ENCODE measurements at places on chromosomes 7 and 10.
A peak's percentile ranks its signal among the peaks of the same experiment; 100 is the strongest.

DNA sequence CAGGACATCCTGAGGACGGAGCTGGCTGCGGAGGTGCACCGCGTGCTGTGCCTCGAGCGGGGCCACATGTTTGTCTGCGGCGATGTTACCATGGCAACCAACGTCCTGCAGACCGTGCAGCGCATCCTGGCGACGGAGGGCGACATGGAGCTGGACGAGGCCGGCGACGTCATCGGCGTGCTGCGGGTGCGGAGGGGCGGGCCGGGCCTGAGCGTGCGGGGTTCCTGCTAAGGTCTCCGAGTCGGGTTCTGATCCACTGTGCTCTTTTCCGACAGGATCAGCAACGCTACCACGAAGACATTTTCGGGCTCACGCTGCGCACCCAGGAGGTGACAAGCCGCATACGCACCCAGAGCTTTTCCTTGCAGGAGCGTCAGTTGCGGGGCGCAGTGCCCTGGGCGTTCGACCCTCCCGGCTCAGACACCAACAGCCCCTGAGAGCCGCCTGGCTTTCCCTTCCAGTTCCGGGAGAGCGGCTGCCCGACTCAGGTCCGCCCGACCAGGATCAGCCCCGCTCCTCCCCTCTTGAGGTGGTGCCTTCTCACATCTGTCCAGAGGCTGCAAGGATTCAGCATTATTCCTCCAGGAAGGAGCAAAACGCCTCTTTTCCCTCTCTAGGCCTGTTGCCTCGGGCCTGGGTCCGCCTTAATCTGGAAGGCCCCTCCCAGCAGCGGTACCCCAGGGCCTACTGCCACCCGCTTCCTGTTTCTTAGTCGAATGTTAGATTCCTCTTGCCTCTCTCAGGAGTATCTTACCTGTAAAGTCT is 10.4 kb downstream of the ATG9B start:
- peak; percentile 82 for DNase-seq

DNA sequence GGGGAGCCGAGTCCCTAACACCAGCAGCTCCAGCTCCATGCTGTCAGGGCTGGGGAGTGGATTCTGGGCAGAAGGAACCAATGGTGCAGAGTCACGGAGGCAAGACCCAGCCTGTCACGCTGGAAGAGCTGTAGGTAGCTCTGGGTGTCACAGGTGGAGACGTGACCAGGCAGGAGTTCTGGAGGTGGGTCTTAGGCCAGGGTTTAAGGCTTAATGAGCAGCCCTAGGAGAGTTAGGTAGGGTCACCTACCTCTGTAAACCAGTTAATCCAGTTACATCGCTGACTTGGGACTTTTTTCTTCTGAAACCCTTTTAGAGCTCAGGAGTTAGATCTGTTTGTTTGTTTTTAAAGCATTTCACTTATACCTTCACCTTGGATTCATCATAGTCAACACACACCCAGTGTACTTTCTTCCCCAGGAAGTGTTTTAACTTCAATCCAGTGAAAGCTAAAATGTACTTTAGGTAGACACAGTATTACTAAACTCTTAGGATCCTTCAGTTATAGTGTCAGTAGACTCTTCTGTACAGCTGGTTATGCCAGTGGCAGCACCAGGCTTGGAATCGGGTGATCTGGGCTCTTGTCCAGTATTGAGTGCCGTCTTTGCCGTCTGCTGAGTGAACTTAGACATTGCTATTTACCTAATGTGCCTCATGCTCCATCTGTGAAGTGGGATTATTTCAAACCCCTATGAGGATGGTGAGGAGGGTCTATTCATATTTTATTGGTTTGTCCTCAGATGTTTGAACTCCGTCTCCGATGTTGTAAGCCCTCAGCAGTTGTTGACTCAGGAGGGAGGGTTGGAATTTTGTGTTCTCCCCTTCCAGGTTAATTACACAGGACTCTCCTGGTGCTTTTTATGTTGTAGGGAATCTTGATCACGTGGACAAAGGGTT is 31.0 kb downstream of the TACR2 start:
- DNase-seq: no peak

- no peak for DNase-seq
Measured at GRCh38 chr10:98394851-98395440, 20.0 kb downstream of the PYROXD2 start.

DNA sequence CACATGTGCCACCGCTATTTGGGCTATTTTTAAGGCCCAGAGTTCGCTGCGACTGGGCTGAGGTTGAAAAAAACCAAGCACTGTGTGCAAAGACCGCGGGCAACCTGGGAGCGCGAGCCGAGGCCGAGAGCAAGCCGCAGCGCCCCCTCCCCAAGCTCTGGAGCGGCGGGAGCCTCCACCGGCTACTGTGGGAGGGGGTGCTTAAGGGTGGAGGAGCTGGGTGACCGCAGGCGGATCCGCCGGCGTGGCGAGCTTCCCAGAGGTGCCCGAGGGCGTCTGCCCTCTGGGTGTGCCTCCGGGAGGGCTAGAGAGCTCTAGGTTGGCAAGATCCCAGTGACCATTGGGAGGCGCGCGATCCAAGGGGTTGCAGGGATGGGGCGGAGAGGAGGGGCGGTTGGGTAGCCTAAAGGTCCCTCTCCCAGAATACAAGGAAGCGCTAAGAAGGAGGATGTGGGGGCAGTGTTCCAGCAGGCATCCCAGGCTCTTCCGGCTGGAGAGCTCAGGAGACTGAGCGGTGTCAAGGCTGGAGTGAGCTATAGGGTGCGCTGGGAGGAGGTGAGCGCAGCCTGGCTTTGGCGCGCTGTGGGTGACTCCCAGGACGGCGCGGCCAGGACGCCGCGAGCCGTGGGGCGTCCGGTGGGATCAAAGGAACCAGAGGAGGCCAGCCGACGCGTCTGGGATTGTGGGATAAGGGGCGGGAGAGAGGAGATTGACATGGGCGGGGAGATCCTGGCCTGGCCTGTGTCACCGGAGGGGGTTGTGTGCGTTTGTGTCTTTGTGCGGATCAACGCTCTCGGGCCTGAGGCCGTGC is 8.0 kb downstream of the DLX5 start:
- DNase-seq: no peak

GRCh38 chr7:102320601-102321350 is 34.1 kb downstream of the SH2B2 start:
- no peak for DNase-seq

- no peak for DNase-seq
Measured at GRCh38 chr10:52040486-52040885, 273.6 kb upstream of the DKK1 start.

DNA sequence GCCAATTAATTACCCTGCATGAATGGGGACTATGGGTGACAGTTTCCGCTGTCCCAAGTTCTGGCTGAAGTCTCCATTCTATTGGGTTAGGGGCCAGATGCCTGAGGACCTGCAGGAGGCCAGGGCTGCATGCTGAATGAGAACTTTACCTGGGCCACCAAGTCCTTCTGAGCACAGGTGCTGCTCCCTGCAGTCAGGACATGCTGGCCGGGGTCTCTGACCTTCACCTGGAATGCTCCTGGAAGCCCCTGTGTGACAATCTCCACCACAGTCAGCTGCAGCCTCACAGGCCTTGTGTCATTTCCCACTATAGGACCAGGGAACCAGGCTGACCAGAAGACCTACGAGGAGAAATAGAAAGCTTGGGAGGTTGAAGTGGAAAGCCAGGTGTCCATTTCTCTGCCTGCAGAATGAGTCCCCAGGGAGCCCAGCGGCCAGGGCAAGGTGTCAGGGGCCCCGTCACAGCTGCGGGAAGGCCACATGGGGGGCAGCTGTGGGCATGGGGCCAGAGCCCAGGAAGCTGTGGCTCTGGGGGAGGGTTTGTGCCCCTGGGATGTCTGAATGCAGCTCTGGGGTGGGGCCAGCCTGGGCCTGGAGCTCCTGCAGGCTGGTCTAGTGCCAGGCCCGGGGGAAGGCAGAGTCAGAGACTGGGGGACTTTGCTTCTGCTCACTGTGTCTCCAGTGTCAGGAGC is 5.6 kb upstream of the GIMAP8 start:
- no peak for DNase-seq

- DNase-seq: no peak
Measured at GRCh38 chr10:119670717-119671116, 19.5 kb downstream of the BAG3 start.

Data from activated naive CD4-positive, alpha-beta T cell treated with anti-CD3 and anti-CD28 coated beads, Interleukin-2, amount 50 U/mL, for 16 hours (primary cell).